ENCODE measurements at places on chromosomes 1 and 21.

DNA sequence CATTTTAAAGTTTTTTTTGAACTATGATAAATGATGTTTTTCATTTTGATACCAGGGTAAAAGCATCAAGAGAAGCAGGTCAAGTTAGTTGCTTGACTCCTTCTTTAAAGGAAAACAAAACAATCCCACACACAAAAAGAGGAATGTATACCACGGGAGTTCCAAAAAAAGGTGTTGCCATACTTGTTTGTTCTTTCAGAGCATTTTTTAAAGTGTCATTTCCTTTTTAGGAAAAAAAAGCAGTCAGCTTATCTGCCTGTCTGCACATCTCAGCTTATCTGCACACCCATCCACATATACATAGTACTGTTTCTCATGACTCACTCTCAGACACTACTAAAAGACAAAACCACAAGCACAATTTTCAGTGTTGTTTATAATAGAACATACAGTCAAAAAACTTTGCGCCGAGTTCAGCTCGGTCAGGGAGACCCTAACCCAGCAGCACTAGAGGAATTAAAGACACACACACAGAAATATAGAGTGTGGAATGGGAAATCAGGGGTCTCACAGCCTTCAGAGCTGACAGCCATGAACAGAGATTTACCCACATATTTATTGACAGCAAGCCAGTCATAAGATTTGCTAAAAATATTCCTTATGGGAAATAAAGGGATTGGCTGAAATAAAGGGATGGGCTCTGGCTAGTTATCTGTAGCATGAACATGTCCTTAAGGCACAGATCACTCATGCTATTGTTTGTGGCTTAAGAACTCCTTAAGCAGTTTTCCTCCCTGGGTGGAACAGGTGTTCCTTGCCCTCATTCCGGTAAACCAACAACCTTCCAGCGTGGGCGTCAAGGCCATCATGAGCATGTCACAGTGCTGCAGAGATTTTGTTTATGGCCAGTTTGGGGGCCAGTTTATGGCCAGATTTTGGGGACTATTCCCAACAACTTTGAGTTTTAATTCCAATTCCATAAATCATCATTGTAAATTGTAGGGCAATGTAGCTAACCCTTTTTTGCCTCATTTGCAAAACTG is 11.4 kb upstream of the MNDA start:
- DNase-seq, result no peak

DNA sequence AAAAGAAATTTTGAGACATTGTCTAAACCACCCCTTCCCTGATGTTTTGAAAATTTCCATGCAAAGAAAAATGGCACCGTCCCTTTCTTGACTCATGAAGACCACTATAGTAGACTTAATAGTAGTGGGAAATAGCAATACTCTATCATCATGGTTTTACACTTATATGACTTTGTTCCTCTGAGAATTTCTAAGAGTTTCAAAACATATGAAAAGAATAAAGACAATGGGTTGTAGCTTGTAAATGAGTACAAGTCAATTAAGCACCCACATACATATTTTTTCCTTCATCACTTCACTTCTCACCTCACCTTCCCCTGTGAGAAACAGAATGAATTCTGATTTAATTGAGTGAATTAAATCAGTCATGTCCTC is 151.7 kb downstream of the LYPLAL1 start:
- no peak for DNase-seq

- no peak for DNase-seq
Measured at GRCh38 chr1:77412069-77412819, 130.4 kb downstream of the AK5 start.

GRCh38 chr1:209569455-209570207 is 13.9 kb upstream of the CAMK1G start:
- DNase-seq, result peak; percentile 90
